CD4-positive, alpha-beta T cell treated with Interleukin-15 for 4 hours (primary cell): ENCODE measurements at places on chromosomes 5 and 9.

DNA sequence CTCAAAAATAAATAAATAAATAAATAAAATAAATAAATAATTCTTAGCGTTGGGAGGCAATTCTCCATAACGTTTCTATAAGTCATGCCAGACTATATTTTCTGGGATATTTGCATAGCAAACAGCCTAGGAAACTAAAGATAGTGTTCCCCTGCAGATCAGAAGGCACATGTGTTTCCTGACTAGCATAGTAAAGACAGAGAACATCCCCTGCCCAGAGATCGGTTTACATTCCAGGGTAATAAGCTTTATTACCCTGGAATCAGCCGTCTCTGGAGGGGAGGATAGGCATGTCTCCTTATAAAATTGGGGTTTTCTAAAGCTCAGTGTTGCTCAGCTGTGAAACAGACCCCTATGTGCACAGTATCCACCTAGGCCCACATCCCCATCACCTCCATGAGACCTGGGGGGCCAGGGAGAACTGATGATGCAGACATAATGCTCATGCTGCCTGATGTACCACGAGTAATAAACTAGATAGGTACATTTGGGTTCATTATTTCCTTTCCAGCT, 36.9 kb upstream of the IFNK start:
- no peak for DNase-seq

DNA sequence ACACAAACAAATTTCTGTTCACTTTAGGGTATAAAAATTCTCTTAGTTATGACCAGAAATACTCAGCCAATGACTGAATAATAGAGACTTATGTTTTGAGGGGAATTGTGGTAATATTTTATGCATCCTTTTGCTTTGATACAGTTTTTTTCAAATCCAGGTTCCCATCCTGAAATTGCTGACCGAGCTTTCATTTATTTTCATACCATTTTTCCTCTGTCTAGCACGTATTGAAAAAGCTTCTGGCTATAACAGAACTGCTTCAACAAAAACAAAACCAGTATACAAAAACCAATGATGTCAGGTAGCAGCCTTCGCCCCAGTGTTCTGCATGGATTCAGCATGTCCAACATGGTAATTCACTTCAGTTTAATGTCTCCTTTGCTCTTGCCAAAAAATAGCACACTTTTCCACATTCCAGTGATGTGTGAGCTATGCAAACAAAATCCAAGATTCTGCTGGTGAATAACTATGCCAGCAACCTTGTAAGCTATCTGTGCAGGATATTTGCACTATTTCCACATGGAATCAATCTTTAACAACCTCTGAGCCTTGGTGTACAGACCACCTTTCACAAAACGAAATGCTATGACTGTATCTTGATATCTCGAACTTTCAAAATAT, 22.0 kb downstream of the CCNH start:
- DNase-seq = no peak

DNA sequence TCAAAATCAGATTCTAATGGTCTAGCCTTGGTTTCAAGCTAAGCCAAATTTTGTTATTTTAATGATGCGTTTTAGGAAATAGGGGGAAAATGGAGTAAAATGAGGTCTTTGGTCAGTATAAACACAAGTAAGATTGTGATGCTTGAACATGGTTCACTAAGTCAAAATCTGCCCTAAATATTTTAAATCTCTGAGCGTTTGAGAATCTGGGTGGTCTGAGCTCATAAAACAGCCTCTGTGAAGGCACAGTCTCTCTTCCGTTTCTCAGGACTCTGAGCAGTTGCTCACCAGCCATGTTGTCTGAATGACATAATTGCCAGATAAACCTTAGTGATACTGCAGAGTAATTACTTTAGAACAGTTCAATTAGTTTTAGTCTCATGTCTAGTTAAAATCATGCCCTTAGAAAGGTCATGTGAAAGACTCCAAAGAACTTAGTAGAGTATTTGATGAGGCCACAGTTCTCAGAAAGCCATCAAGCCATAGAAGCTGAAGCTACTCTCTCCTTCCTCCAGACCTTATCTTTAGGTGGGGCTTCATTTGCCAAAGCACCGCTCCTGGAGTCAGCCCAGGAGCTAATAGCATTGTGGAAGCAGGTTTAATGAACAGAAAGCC, 257.1 kb upstream of the MAP3K1 start:
- no peak for DNase-seq

DNA sequence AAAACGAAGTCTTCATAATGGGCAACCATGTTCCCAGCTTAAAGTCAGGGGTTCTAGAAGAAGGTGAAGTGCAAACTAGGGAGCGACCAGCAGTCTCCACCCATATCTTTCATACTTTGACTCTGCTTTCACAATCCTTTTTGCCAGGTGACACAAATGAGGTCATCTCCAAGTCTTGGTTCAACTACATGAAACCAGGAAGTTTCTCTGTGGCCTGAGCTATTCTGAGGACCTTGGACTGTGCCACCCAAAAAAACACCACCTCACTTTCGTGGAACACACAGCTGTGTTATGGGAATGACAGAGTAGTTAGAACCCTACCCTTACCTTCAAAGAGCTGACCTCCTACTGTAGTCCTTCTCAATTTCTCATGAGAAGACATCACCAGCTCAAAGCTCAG, 309.2 kb downstream of the AGTPBP1 start:
- no peak for DNase-seq

GRCh38 chr5:167389537-167389936, 901.9 kb upstream of the WWC1 start:
- no peak for DNase-seq
